ENCODE measurements at places on chromosomes 4 and X.

- DNase-seq = no peak
Observed at GRCh38 chrX:114619874-114620273, 36.0 kb downstream of the HTR2C start.

GRCh38 chrX:148609515-148610327, 109.3 kb downstream of the AFF2 start:
- DNase-seq = no peak

GRCh38 chr4:183934761-183935160, 29.7 kb downstream of the STOX2 start:
- DNase-seq = no peak

- DNase-seq = no peak
Observed at GRCh38 chrX:123749643-123750042, 16.8 kb upstream of the THOC2 start.

- no peak for DNase-seq
Observed at GRCh38 chr4:143252478-143252877, 67.8 kb downstream of the USP38 start.

DNA sequence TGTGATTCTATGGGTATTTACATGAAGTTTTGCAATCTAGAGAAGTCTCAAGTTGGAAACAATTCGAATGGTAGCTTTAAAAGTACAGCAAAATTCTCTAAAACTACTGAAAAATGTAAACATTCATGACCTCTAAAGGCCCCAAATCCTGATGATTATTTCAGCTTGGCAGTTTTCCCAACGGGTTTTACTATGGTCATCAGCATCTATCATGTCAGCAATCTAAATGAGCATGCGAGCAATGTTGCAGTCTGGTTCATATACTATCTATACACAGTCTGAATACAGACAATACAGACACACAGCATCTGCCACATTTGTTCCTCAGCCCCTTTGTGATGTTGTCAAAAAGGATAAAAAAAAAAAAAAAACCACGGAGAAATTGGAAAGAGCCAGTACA, 790.3 kb upstream of the HTR2C start:
- no peak for DNase-seq

GRCh38 chr4:56658528-56658927, 22.6 kb downstream of the HOPX start:
- DNase-seq = no peak

DNA sequence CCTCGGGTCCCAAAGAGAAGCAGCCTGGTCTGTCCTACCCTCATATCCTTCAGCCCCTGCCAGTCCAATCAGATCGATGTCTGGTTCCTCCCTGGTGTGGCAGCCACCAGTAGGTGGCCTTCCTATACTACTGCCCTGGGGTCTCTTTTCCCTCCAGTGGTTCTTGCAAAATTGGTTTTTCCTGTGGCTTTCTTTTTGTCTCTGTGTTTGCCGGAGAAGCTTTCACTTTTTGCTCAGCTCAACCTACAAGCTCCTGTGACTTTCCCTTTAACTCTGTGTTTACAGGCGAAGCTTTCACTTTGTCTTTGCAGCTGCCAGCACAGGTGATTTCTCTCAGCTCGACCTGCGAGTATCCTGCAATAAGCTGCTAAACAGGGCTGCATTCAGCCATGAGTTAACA, 46.8 kb downstream of the UGT2A3 start:
- no peak for DNase-seq

- no peak for DNase-seq
Observed at GRCh38 chr4:126664839-126665238, 967.9 kb upstream of the INTU start.

GRCh38 chrX:3811331-3812311, 98.2 kb upstream of the PRKX start:
- DNase-seq = no peak

DNA sequence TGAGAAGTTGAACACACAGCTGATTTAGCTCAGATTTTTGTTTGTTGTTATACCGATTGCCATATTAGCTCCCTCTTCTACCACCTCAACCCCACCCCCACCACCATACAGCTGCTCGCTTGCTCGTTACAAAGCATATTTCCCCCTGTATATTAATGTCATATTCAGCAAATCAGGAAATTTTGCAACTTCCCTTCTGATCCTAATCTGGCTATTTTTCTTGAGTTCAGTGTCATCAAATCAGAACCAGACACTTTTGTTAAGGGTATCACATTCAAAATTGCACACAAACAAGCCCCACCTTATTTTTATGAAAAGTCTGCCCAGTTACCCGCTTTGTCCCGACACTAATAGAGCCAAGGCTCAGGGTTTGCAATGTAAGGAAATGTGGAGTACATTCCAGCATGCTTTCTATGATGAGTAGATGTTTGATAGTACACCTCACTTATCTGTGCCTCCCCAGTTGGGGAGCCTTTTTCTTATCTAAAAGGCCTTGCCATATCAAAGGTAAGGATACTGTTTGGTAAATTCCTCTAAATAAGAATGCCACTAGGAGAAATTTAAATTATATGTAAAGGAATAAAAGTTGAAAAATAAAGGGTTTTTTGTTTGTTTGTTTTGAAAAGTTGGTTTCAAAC, 212.2 kb downstream of the CBR4 start:
- no peak for DNase-seq

GRCh38 chrX:40245488-40246071, 147.8 kb upstream of the BCOR start:
- no peak for DNase-seq

DNA sequence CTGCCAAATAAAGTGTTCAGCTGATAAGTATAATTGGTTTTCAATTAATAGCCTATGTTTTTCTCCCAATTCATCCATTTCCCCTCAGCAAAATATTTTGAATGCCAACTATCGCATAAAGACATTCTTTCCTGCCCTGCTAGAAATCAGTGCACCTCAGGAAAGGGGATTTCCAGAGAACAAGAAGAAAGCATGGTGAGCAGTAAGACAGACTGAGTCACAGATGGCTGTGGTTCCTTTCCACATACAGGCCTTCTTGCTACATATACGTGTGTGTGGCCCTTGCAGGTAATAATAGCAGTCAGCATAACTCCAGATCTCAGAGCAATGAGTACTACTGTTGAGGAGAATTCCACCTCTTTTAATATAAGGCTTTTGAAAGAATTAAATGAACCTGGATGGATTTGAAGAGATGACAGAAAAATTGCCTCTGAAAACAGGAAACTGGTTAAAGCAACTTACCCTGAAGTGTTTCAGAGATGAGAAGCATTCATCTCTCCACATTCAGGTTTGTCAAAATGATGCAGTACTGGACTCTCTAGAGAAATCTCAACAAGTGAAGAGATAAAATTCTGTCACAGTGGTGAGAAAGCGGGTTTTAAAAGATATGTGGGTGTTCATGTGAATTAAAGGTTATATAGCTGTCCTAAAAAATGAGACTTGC, 13.6 kb downstream of the GASK1B start:
- DNase-seq = no peak

DNA sequence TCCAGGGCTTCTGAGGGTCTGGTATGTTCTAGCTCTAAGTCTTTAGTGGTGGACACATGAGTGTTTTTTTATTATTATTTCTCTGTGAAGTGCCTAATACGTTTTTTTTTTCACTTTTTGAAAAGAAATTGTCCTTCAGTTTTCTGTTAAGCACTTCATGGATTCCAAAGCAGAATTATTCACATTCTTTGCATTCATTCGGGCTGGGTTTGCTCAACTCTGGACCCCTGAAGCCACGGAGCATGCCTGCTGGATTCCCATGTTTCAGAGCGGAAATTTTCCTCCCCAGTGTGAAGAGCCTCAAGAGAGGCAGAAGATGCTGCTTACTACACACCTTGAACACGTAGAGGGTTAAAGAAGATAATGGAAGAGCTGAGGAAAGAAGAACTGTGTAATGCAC, 107.5 kb downstream of the EGF start:
- DNase-seq = no peak

- no peak for DNase-seq
Observed at GRCh38 chr4:663438-664428, 10.3 kb downstream of the ATP5ME start.

DNA sequence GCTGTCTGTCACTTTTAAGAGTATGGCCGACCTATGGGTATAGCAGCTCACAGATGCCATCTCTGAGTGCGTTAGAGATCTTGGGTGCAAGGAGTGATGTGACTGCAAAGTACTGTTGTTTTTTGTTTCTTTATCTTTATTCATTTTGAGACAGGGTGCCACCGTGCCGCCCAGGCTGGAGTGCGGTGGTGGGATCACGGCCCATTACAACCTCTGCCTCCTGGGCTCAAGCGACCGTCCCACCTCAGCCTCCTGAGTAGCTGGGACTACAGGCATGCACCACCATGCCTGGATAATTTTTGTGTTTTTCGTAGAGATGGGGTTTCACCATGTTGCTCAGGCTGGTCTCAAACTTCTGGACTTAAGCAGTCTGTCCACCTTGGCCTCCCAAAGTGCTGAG, 71.4 kb downstream of the CCKAR start:
- DNase-seq = no peak

GRCh38 chr4:113639326-113639725, 122.2 kb downstream of the CAMK2D start:
- DNase-seq = no peak

DNA sequence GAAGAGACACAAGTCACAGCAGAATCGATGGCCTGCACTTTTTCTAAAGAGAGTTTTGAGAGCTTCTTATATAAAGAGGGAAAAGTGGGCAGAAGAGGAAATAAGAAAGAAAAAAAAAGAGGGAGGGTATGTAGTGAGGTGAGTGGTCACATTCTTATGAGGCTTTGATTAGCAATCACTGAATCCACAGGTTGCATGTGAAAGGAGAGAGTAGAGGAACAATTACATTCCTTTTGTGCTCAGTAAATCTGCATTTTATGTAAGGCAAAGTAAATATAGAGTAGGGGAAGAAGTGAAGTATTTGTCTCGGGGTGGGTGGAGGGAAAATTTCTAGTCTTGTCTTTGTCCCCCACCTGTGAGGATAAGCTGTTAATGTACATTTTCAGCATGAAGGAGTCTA, 26.8 kb upstream of the MBTPS2 start:
- no peak for DNase-seq

DNA sequence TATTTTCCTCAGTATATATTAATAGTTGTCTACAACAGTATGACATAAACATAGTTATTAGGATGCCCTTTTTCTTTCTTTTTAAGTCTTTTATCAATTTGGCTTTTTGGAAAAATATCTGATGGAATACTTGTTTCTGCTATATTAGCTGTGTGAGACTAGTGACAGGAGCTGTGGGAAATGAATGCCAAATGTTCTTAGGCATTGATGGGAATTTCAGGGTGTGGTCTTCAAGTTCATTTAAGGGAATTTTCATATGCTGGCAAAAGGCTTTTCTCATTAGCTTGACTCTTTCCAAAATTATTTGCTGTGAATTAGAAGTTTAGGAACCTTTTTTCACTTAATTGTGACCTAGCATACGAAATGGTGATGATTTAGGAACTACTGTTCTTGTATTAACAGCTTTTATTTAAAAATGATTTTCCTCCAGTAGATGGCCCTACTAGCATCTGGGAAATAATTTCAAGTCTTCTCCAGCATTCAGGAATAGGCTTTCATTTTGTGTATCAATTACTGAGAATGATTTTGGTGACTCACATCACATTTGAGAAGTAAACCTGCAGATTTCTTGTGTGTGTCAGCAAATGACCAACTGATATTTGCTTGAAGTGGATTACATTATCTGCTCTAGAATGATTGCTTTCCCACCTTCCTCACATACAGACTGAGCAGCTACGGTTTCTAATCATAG, 70.9 kb downstream of the HTT start:
- DNase-seq = no peak

GRCh38 chr4:12084690-12085089, 656.0 kb upstream of the HS3ST1 start:
- DNase-seq = no peak

- no peak for DNase-seq
Observed at GRCh38 chrX:68060506-68061205, 372.6 kb downstream of the OPHN1 start.

DNA sequence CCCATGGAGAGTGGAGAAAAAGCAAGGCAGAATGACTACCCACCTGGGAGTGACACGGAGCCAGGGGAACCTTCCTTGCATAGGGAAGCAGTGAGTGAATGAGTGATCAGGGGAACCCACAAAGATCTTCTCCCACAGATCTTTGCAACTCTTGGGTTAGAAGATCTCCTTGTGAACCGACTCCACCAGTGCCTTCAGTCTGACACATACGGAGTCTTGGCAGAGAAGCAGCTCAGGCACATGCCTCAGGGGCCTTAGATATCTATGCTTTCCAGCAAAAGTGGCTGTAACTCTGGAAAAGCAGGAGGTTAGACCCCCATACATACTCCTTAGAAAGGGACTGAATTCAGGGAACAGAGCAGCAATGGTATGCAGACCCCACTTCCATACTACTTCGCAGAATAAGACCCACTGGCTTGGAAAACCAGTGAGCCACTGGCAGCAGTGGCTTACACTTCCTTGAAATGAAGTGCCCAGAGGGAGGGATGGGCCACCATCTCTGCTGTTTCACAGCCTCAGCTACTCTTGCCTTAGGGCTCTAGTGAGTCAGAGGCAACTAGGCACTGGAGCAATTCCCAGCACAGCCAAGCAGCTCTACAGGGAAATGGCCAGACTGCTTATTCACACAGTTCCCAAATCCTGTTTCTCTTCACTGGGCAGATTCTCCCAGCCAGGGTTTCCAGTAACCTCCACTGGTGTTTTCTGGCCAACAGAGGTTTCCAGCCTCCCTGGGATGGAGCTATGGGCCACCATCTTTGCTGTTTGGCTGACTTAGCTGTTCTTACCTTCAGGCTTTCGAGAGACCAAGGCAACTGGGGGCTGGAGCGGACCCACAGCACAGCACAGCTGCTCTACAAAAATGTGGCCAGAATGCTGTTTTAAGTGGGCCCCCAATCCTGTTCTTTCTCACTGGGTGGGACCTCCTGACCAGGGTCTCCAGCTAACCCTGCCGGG, 82.8 kb upstream of the TCEAL2 start:
- DNase-seq = no peak

Measured in cortex of kidney (tissue), 1 donor.